Activated CD8-positive, alpha-beta memory T cell treated with anti-CD3 and anti-CD28 coated beads, Interleukin-2, amount 50 U/mL, for 4 hours (primary cell): ENCODE measurements at places on chromosomes 3 and 15.

GRCh38 chr3:50127251-50127691, 27.9 kb upstream of the SEMA3F start:
- DNase-seq = no peak

DNA sequence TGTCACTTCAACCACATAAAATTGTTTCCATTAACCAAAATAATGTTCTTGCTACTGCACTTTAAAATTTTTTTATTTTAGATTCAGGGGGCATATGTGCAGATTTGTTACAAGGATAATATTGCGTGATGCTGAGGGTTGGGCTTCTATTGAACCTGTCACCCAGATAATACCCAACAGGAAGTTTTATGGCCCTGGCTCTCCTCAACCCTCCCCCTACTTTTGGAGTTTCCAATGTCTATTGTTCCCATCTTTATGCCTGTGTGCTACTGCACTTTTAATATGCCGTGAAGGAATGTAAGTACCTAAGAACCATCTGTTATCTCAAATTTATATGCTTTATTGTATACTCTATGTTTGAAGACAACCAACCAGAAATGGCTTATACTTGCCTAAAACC, 42.0 kb upstream of the IMPG2 start:
- no peak for DNase-seq

- DNase-seq = no peak
Observed at GRCh38 chr3:34178415-34178814, 380.0 kb downstream of the PDCD6IP start.

GRCh38 chr15:70741107-70741531, 22.2 kb downstream of the UACA start:
- no peak for DNase-seq

- no peak for DNase-seq
Observed at GRCh38 chr15:38217191-38217595, 35.4 kb upstream of the SPRED1 start.
